ENCODE measurements at places on chromosomes 1 and 21. TPM values are rescaled to one million over a fixed set of nuclear protein-coding genes. Genes with fewer than 3 reads are reported as not detected.

- H3K4me3 ChIP-seq, result no peak overlapping the region
- H3K36me3 ChIP-seq, result no peaks in the 10 kb centered on the region
- H3K27ac ChIP-seq, result no peak overlapping the region
These were observed 89.5 kb downstream of the CCDC30 start for GRCh38 chr1:42552636-42553035.

DNA sequence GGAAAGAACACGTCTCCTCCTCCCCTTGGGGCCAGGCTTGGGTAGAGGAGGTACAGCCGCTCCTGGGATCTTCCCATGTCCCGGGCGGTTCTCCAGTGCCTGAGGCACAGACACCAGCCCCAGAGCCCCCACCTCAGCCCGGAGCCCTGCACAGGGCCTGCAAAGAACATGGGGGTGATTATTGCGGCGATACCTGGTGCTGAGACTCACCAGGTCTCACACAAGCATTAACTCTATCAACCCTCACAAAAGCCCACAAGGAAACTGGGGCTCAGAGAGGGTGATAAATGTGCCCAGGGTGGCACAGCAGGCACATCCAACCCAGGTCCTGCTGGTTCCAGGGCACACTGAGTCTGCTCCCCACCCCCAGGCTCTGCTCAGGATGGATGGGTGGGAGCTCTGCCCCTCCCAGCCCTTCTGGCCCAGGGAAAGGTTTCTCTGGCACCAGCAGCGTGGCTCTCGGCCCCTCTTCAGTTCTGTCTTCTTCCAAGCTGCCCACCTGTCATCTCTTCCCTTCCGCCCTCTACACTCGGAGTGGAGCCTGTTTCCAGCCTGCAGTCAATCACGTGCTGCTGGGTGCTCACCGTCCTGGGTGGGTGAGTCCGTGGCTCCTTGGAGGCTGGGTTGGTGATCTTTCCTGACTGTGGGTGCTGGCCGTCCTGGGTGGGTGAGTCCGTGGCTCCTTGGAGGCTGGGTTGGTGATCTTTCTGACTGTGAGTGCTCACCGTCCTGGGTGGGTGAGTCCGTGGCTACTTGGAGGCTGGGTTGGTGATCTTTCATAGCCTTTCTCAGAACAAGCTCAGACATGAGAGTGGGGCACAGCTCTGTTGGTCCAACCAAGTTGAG, 53.6 kb upstream of the AJAP1 start:
- no peaks in the 10 kb centered on the region for H3K36me3 ChIP-seq
- no peak for DNase-seq
- H3K27me3 ChIP-seq, result peaks cover 41% of the 10 kb centered on the region
- H3K27ac ChIP-seq, result no peak overlapping the region

GRCh38 chr1:91701472-91701869, 184.5 kb downstream of the TGFBR3 start:
- peaks cover 3% of the 10 kb centered on the region for H3K36me3 ChIP-seq
- no peak for DNase-seq
- no peak overlapping the region for H3K27ac ChIP-seq
- H3K27me3 ChIP-seq, result no peaks in the 10 kb centered on the region
- H3K4me3 ChIP-seq, result no peak overlapping the region
- H3K4me1 ChIP-seq, result peaks cover 18% of the 10 kb centered on the region

DNA sequence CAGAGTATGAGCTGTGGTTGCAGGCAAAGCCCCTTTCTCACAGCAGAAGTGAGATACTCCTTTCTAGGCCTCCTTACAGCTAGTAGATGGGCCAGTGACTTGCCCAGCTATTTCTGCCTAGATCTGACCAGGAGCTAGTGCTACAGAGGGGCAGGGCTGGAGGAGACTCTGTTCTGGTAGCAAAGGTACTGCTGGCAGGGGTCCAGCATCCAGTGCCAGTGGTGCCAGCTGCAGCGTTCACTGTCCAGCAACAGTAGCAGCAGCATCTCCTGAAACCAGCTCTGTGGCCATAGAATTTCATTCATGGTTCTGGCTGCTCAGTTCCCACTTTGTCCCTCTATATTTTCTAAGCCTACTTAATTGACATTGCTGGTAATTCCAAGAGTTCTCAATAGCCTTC, 62.5 kb upstream of the CNN3 start:
- H3K4me3 ChIP-seq, result no peak overlapping the region
- no peak for DNase-seq
- peaks cover 29% of the 10 kb centered on the region for H3K4me1 ChIP-seq
- H3K36me3 ChIP-seq, result no peaks in the 10 kb centered on the region

GRCh38 chr1:14011132-14011531, 311.1 kb downstream of the PRDM2 start:
- no peak for DNase-seq
- no peak overlapping the region for H3K4me3 ChIP-seq
- H3K27ac ChIP-seq, result no peak overlapping the region
- no peaks in the 10 kb centered on the region for H3K4me1 ChIP-seq
- H3K27me3 ChIP-seq, result peaks cover 37% of the 10 kb centered on the region

DNA sequence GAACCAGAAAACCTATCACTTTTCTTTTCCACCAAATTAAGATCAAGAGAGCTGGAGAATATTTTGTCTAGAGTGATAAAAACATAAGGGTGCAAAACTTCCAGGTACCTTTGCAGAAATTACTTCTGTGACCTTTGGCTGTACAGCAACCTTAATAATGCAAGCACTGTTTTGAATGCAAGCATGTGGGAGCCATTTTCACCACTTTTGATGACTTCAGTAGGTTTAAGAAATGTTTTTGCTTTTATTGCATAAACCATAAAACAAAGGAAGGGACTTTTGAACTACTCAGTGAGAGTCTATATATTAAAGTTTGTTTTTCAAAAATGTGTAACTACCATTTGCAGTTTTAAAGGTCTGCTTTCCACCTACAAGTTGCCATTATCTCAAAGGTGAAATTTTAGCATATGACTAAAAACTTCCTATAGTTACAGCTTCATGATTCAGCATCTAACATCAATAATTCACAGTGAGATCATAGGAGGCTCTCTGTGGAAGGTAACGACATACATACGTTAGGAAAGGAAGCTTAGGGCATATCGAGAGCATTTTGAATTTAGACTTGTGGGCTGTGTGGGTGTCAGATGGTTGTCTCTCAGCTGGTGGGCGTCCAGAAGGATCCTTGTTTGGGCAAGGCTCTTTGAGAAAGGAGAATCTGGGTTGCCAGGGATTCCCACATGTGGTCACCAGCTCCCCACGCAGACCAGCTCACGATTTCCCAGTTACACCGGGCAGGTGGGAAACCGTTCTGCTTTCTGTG, 1.1 kb upstream of the GADD45A start:
- H3K27ac ChIP-seq, result peak overlapping the region; percentile 97
- H3K27me3 ChIP-seq, result no peaks in the 10 kb centered on the region
- DNase-seq, result no peak
- peaks cover 9% of the 10 kb centered on the region for H3K36me3 ChIP-seq

GRCh38 chr1:245330951-245331350, 176.2 kb downstream of the KIF26B start:
- no peak for DNase-seq
- H3K4me1 ChIP-seq, result peaks cover 5% of the 10 kb centered on the region
- no peak overlapping the region for H3K27ac ChIP-seq
- H3K36me3 ChIP-seq, result peaks cover 2% of the 10 kb centered on the region
- H3K4me3 ChIP-seq, result no peak overlapping the region
- H3K27me3 ChIP-seq, result peaks cover 8% of the 10 kb centered on the region

DNA sequence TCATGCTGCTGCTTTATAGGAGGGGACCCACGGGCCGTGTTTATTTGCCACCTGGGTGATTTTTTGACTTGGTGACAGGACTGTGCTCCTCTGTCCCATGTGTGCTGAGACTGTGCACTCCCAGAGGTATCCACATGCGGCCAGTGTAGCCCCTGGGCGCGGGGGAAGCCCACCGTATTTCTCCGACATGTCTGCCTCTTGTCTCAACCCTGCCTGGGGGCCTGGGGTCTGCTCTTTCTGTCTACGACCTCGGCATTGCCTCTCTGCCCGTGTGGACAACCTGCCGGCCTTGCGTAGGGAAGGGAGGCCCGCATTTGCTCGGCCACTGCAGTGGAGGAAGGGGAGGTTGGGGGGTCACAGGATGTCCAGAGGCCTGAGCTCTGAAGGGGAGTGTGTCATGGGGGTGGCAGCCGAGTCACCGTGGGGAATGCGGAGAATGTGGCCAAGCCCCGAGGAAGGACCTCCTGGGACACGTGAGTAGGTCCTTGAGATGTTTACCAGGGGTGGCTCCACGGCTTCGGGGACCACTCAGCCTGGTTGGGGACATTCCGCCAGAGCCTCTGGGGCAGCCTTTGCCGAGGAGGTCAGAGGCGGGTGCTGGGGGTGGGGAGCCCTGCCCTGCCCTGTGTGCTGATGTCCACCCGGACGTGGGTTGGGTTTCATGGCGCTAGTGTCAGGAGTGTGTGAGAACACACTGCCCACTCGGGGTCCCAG, 11.0 kb downstream of the PRKCZ start:
- peaks cover 44% of the 10 kb centered on the region for H3K36me3 ChIP-seq
- no peak overlapping the region for H3K27ac ChIP-seq
- no peaks in the 10 kb centered on the region for H3K27me3 ChIP-seq
- no peaks in the 10 kb centered on the region for H3K4me1 ChIP-seq
- no peak overlapping the region for H3K4me3 ChIP-seq

ANGPTL7 gene
- total RNA-seq, result not detected

KLF17 gene
- not detected for total RNA-seq

PRRX1 gene
- 8.9 TPM for total RNA-seq

BEND5 gene
- 11.3 TPM for total RNA-seq

CAMK1G gene
- 3.8 TPM for total RNA-seq

TAS1R1 gene
- total RNA-seq, result not detected
